Mesendoderm (in vitro differentiated cells): ENCODE measurements at places on chromosomes 5 and 9.

- no peak for DNase-seq
Observed at GRCh38 chr5:67178966-67179365, 17.6 kb downstream of the CD180 start.

- no peak for DNase-seq
Observed at GRCh38 chr5:158938200-158938599, 161.5 kb downstream of the EBF1 start.

- no peak for DNase-seq
Observed at GRCh38 chr9:131919216-131919615, 160.5 kb downstream of the MED27 start.

- no peak for DNase-seq
Observed at GRCh38 chr9:132020820-132021510, 58.7 kb downstream of the MED27 start.

DNA sequence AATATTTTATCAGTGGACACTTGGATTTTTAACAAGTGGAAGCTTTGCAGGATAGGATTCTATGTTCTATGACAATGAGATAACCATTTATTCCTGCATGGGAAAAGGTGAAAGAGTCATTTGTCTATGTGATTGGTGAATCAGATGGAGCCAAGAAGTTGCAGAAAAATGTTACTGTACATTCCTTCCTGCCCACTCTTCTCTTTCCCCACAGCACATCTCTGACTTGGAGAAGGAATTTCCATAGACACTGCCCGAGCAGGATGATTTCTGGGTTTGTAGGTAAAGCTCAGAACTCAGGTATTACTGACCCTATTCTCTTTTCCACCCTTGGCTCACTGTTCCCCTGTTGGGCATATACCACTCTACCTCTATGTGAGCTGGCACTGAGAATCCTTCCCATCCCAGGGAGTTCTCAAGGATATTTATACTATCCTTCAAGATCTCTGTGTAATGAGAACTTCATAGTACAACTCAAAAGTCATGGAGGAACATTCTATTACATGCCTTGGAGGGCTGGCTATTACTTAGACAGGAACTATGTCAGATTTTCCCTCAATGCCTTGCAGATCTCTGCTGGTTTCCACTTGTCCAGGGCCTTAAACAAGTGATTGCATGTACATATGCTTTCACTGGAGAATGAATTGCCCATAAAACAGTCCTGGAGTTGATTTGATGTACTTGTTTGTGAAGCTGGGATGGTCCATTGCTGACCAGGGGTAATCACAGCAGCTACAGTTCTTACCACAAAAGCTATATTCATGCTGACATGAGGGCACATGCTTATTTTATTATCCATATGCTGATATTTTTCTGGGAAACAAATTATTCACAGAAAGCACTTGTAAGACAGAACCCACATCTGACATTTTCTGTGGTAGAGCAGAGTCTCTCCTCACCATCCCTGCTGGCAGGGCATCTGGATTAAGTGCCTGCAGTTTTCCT lies 24.1 kb downstream of the SLC1A3 start:
- DNase-seq = no peak

GRCh38 chr9:91898451-91899218 lies 51.4 kb downstream of the ROR2 start:
- peak; percentile 90 for DNase-seq

DNA sequence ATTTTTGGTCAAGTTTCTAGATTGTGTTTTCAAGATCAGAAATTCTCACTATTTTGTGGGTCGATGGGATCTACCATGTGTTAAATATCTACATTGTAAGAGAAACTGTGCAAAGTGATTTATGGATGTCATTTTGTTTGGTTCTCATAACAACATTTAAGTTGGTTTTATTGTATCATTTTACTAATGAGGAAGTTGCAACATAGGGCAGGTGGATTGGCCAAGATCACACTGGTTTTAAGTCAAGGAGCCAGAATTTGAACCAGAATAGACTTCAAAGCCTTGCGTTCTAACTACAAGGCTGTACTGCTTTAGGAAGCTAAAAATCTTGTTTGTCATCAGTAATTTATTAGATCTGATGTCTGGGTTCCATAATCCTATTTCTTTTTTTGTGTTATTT lies 23.4 kb downstream of the SH3TC2 start:
- no peak for DNase-seq

GRCh38 chr5:180133971-180134508 lies 62.5 kb upstream of the RNF130 start:
- no peak for DNase-seq

DNA sequence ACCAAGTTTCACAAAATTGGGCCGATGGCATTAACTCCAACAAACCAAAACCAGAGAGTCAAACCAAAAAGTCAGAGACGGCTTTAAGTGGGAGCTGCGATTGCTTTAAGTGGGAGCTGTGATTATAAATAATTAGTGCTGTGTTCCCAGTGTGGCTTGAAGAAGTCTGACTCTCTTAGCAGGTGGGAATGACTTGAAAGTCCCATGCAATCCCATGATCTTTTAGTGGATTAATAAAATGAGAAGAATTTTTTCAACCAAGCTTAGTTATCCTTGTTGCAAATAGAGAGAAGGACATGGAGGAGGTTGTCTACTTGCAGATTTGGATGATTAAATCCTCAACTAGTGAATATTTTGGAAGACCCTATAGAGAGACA lies 68.5 kb downstream of the MYO10 start:
- no peak for DNase-seq
